ENCODE measurements at places on chromosomes 11 and 22.

DNA sequence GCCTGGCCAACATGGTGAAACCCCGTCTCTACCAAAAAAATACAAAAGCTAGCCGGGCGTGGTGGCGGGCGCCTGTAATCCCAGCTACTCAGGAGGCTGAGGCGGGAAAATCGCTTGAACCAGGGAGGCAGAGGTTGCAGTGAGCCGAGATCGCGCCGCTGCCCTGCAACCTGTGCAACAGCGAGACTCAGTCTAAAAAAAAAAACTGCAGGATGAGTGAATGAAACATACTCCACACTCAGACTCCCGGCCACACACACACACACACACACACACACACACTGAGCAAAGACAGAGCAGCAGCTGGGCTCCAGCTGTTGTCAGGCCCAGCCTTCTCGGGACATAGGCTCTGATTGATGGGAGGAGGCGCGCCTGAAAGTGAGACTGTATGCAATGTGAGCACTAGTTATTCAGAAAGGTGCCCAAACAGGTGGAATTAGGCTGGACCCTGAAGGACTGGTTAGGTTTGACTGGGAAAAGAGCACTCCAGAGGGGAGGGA, 1.5 kb upstream of the PLEKHA7 start:
- no peak overlapping the region for H3K27ac ChIP-seq
- no peak for DNase-seq
- H3K27me3 ChIP-seq = peaks cover 36% of the 10 kb centered on the region
- no peaks in the 10 kb centered on the region for H3K36me3 ChIP-seq

- no peaks in the 10 kb centered on the region for H3K27me3 ChIP-seq
- no peaks in the 10 kb centered on the region for H3K4me1 ChIP-seq
- DNase-seq = no peak
- no peaks in the 10 kb centered on the region for H3K36me3 ChIP-seq
- H3K4me3 ChIP-seq = no peak overlapping the region
Measured at GRCh38 chr11:42595876-42596275, 715.9 kb upstream of the API5 start.

DNA sequence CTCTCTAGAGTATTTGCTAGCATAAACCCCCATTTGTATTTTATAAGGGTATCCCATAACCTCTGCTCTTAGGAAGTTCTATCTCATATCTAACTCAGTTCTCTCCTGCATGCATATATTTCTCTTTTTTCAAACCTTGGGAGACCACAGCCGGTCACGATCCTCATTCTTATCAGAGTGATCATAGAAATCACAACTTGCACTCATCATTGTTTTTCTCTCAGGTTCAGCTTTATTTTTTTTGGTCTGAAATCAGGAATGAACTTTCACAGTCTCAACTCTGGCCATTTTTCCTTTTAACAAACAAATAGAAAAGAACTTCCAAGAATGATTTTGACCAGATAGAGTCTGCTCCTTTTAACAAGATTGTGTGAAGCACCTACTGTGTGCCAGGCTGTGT, 98.6 kb upstream of the BLID start:
- no peak overlapping the region for H3K27ac ChIP-seq
- H3K27me3 ChIP-seq = peaks cover 8% of the 10 kb centered on the region
- no peaks in the 10 kb centered on the region for H3K36me3 ChIP-seq

- peaks cover 3% of the 10 kb centered on the region for H3K27me3 ChIP-seq
- H3K4me3 ChIP-seq = no peak overlapping the region
- H3K36me3 ChIP-seq = no peaks in the 10 kb centered on the region
- no peak for DNase-seq
Measured at GRCh38 chr11:1714908-1715885, 18.2 kb downstream of the KRTAP5-6 start.

DNA sequence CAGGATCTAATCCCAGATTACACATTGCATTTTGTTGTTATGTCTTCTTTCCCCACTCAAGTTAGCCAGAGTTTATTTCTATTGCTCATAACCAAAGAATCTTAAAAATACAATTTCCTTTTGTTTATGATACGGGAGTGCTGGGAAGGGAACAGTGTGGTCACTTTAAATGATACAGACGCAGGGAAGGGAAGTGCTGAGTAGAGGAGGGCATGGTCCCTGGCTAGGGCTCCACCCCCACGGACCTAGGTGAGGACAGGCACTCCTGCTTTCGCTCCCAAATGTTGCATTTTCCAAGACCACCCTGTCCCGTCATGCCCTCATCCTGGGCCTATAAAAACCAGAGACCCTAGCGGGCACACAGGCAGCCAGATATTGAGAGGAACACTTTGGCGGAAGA, 30.6 kb upstream of the NARS2 start:
- no peak overlapping the region for H3K4me3 ChIP-seq
- no peak overlapping the region for H3K27ac ChIP-seq
- H3K27me3 ChIP-seq = peaks cover 20% of the 10 kb centered on the region
- no peaks in the 10 kb centered on the region for H3K4me1 ChIP-seq

GRCh38 chr11:342328-342727, 21.7 kb upstream of the IFITM3 start:
- H3K4me1 ChIP-seq = peaks cover 7% of the 10 kb centered on the region
- no peaks in the 10 kb centered on the region for H3K36me3 ChIP-seq
- DNase-seq = no peak
- no peak overlapping the region for H3K4me3 ChIP-seq
- peaks cover 12% of the 10 kb centered on the region for H3K27me3 ChIP-seq

- no peaks in the 10 kb centered on the region for H3K4me1 ChIP-seq
- no peak overlapping the region for H3K4me3 ChIP-seq
- H3K36me3 ChIP-seq = no peaks in the 10 kb centered on the region
Measured at GRCh38 chr11:45233121-45233803, 52.9 kb downstream of the SYT13 start.

DNA sequence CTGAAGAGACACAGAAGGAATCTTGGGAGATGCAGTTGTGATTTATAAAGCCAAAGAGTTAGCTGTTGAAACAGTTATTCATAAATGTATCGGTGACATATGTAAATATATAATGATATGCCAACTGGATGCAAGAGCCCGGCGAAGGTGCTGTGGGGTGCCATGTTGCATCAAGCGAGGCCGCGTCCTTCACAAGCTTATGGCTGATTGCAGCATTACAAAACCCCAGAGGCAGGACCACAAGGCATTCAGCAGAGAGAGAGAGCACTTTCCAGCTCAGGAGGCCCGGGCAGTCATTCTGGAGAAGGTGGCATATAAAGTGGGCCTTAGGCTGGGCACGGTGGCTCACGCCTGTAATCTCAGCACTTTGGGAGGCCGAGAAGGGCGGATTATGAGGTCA, 65.6 kb downstream of the LARGE1 start:
- no peaks in the 10 kb centered on the region for H3K27me3 ChIP-seq
- no peak overlapping the region for H3K27ac ChIP-seq
- H3K36me3 ChIP-seq = no peaks in the 10 kb centered on the region
- no peak overlapping the region for H3K4me3 ChIP-seq

GRCh38 chr11:123566852-123567251, 87.6 kb downstream of the SCN3B start:
- no peaks in the 10 kb centered on the region for H3K27me3 ChIP-seq
- no peak for DNase-seq
- peaks cover 5% of the 10 kb centered on the region for H3K36me3 ChIP-seq
- peaks cover 17% of the 10 kb centered on the region for H3K4me1 ChIP-seq
- H3K4me3 ChIP-seq = no peak overlapping the region
- H3K27ac ChIP-seq = peak overlapping the region; percentile 52

DNA sequence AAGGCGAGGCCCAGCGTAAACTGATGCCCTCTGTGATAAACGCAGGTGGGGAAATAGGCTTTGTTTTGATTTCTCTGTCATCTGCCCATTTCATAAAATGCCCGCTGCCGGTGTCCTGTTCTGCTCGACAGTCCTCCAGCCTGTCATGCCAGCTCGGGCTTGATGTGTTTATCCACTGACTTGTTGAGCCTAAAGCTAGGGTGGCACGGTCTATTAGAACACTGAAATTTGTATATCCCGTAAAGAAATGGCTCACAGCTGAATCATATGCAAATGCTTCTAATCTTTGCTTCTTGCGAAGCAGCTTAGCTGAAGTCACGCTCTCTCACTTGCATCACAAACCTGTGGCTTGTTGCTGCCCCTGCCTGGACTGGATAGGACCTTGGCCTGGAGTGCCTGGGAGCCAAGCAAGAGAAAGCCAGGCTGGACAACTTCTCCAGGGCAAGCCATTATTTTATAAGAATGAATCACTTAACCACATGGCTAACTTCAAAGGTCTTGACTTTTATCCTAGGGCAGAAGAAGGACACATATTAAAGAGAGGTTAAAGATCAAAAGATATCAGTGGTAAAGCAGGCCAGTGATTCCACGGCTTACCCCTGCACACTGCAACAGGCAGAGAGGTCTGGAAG, 33.1 kb downstream of the EHF start:
- no peak for DNase-seq
- H3K27ac ChIP-seq = no peak overlapping the region
- peaks cover 21% of the 10 kb centered on the region for H3K4me1 ChIP-seq
- no peak overlapping the region for H3K4me3 ChIP-seq
- peaks cover 66% of the 10 kb centered on the region for H3K27me3 ChIP-seq

GRCh38 chr11:72821221-72821919, 7.2 kb downstream of the ATG16L2 start:
- H3K27ac ChIP-seq = no peak overlapping the region
- peaks cover 40% of the 10 kb centered on the region for H3K36me3 ChIP-seq
- DNase-seq = no peak

- no peaks in the 10 kb centered on the region for H3K27me3 ChIP-seq
- H3K4me3 ChIP-seq = no peak overlapping the region
Measured at GRCh38 chr22:46443850-46444389, 93.5 kb downstream of the CELSR1 start.

DNA sequence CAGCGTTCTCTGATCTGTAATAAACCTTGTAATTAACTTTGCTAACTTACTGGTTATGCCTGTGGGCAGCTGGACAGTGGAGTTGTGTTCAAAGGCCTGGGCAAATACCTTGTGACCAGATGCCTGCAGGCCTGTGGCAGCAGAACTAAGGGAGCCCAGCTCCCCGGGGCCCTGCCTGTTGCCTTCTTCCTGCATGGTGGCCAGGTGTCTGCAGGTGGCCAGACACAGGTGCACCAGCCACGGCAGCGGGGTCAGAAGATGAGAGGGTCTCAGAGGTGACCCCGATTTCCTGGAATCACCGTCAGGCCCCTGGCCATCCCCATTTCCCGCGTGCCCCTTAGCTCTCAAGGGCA, 127.2 kb downstream of the OSBP2 start:
- DNase-seq = no peak
- H3K27me3 ChIP-seq = peaks cover 38% of the 10 kb centered on the region
- H3K36me3 ChIP-seq = no peaks in the 10 kb centered on the region
- H3K4me3 ChIP-seq = no peak overlapping the region
- H3K4me1 ChIP-seq = no peaks in the 10 kb centered on the region

DNA sequence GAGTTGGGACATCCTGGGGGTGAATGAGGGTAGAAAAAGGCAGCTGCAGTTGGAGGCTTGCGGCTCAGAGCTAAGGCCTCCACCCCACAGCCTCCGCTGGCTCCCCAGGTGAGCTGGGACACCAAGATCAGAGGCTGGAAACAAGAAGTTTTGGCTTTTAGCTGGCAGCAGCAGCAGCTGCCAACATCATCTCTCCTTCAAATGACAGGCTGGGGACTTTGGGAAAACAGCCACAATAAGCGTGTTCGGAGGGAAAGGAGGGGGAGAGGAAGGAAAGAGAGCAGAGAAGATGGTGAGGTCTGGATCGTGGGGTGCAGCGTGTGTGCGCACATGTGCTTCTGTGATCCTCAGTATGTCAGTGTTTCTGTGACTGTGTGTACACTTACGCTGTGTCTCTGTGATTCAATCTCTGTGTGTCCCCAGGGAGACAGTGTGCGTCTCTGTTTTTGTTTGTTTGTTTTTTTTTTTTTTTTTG, 62.0 kb upstream of the RASD2 start:
- no peak overlapping the region for H3K4me3 ChIP-seq
- no peak overlapping the region for H3K27ac ChIP-seq
- H3K27me3 ChIP-seq = peaks cover 14% of the 10 kb centered on the region
- no peak for DNase-seq
- H3K36me3 ChIP-seq = no peaks in the 10 kb centered on the region

Measured in activated T-helper 1 cell treated with anti-CD3 and anti-CD28 coated beads, Interleukin-12 subunit alpha, Interleukin-12 subunit beta, Interleukin-2, Interleukin-4 antibody, amounts not matched to agents 30 ng/mL and 10 ng/mL and 1 ng/mL, durations not matched to agents 14 hours and 24 hours and 36 hours (primary cell).